NCI-H1105 (cell line): ENCODE measurements at places on chromosomes 7 and 10.
A peak's percentile ranks its signal among the peaks of the same experiment; 100 is the strongest.

- no peak for DNase-seq
These were observed 91.3 kb downstream of the CPXM2 start for GRCh38 chr10:123800289-123800688.

DNA sequence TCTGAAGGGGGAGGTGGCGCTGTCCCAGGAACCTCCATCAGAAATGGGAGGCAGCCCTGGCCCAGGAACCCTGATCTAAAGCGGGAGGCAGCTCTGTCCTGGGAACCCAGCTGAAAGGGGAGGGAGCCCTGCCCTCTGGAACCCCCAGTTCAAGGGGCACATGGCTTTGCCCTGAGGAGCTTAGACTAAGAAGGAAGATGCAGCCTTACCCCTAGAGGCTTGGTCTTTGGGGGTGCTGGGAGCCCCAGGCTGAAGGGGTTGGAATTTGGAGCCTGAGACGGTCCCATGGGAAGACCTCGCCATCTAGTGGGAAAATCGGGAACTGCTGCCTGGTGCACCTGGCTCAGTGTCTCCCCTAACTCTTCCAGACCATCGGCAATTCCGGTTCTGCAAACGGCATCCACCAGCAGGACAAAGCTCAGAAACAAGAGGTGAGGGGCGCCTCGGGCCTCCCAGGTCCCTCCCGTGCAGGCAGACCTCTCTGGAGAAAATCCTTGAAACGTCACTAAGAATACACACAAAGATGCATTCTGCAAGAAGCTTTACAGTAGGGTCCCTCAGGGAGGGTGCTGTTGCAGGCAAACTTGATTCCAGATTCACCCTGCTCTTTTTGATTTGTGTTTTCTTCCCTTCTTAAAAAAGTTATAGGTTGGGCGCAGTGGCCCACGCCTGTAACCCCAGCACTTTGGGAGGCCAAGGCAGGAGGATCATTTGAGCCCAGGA lies 52.4 kb upstream of the GTF2IRD1 start:
- peak; percentile 25 for DNase-seq

DNA sequence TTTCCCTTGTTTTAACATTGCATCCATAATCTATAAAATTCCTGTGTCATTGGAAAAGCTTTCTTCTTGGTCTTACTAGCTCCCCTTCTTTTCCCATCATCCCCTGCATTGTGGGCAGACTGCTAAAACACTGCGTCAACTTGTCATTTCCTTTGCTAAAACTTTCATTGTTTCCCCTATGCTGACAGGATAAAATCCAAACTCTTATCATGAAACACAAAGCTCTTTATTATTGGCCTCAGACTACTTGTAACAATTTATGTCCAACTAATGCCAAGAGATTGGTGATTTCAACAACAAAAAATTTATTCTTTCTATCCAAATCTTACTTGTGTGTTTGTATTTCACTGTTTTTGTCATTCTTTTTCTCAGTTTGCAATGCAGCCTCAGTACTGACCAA lies 339.1 kb downstream of the HGF start:
- no peak for DNase-seq

DNA sequence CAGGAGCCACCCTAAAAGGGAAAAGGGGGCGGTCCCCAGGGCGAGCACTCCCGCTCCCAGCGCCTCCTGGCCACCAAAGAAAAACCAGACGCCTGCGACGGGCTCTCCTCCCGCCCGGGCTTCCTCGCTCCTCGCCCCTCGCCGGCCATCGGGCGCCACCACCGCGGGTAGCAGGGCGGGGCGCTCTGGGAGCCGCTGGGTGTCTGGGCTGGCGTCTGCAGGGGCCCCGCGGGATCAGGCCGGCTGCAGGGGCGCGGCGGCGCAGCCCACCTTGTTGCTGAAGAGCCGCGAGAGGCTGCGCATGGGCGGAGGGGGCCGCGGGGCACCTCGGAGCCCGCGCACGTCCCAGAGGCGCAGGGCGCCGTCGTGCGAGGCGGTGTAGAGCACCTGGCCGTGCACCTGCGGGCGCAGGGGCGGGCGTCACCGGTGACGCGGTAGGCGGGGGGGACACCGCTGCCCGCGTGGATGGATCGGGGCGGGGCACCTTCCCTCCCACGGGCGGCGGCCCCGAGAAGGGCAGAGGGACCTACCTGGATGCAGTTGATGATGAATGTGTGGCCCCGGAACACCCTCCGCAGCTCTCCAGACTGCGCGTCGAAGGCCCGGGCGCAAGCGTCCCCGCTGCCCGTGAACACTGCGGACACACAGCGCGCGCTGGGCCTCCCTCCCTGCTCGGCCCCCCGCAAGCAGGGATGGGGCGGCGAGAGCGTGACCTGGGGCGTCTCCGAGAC lies 28.3 kb downstream of the WDR86 start:
- peak; percentile 33 for DNase-seq

DNA sequence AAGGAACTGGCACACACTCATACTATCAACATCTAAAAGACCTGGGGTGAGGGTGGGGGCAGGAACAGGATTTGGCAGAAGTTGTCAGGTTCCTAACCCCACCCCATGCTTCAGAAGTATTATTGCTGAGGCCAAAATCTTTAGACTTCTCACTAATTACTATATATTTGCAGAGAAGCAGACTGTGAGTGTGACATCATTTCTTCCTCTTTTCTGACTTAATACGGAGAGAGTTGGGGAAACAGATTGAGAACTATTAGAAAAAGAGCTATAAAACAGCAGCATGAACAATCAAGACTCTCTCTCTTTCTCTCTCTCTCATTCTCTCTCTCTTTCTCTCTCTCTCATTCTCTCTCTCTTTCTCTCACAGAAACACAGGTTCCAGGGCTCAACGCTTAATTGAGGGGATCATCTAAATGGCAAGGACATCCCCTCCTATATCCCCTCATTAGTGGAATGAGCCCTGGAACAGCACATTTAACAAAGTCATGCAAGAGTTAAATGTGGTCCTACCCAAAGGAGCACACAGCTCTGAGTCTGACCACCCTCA lies 94.8 kb downstream of the KCNMA1 start:
- DNase-seq, result no peak

- peak; percentile 21 for DNase-seq
These were observed 188.5 kb upstream of the BMPER start for GRCh38 chr7:33716581-33717477.

- DNase-seq, result no peak
These were observed 297.5 kb downstream of the HDAC9 start for GRCh38 chr7:18792871-18793595.

- DNase-seq, result no peak
These were observed 1.6 kb downstream of the FAM24A start for GRCh38 chr10:122911889-122912484.

DNA sequence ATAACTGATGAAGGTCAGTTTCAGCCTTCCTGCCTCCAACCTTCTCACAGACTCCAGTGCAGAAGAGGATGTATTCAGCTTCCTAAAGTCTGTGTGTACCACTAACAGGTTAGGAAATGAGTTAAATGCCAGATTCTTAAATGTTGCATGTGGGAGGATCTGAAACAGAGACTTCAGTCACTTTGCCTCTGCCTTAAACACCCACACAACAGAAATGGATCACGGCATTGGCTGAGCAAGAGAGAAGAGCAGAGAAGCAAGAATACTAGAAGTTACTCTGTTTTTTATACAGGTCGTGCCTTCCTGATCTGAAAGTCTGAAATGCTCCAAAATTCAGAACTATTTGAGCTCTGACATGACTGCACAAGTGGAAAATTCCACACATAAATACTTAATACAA lies 98.9 kb upstream of the ARHGAP21 start:
- DNase-seq, result no peak
